ENCODE measurements at places on chromosomes 7 and 10. TPM values are rescaled to one million over a fixed set of nuclear protein-coding genes. Genes with fewer than 3 reads are reported as not detected.

DNA sequence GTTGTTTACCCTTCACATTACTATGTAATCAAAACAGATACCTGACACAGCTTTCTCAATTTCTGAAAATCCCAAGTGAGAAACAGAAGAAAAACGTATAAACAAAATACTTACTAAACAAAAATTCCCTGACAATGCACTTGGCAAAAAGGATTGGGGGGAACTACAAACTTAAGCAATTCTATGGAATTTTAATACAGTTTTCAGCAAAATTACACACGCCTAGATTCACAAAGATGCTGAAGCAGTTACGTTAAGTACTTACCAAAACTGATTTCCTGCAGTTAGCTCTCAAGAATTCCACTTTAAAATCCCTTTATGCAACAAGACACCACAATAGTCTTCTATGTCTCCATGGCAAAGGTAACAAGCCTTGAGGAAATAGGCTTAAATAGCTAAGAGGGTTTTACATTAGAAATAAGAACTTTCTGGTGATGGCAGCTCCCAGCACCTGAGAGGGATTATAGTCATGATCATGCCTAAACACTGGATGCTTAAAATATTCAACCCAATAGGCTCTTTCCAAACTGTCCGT lies 10.8 kb downstream of the TOMM7 start:
- no peaks in the 10 kb centered on the region for H3K27me3 ChIP-seq
- H3K36me3 ChIP-seq: no peaks in the 10 kb centered on the region
- peaks cover 11% of the 10 kb centered on the region for H3K4me1 ChIP-seq
- no peak overlapping the region for H3K27ac ChIP-seq

PRF1 gene
- 1.5 TPM for total RNA-seq

GBX1 gene
- total RNA-seq: not detected

DNA sequence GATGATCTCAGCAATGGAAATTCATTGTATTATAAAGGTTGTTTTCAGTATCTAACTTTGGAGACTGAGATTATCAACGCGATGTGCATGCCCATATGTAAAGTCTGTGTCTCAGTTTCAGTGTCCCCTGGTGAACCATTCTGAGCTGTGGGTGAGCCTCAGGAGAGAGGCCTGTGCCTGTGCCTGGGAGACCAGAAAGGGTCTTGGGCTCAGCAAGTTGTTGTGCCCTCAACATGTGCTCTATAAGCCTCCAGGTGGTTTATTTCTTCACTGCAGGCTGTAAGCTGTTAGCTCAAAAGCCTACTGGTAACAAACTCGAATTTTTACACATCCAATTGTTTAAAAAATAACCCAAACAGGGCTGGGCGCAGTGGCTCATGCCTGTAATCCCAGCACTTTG lies 151.9 kb downstream of the PKD1L1 start:
- H3K4me3 ChIP-seq: no peak overlapping the region
- no peaks in the 10 kb centered on the region for H3K4me1 ChIP-seq
- DNase-seq: no peak

PNLIPRP1 gene
- 0.74 TPM for total RNA-seq

MEIG1 gene
- not detected for total RNA-seq

CHN2 gene
- 0.27 TPM for total RNA-seq

WNT2 gene
- total RNA-seq: 0.37 TPM

DNA sequence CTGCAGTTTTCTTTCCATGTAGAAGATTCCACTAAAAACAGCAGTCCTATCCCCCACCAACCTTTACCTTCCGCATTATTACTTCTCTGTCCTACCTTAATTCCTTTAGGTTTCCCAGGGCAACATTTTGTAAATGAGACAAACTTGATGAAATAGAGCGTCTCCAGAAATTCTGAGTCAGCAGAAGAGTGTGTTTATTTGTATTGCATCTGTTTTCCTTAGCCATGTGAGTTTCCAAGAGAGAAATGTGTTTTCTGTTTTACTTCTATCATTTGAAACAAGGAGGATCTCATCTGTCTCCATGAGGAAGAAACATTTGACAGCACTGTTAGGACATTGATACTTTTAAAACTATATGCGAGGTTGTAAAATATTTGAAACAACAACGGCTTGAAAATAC lies 244.2 kb upstream of the PLXDC2 start:
- H3K27ac ChIP-seq: no peak overlapping the region
- no peaks in the 10 kb centered on the region for H3K4me1 ChIP-seq
- no peak for DNase-seq

DNA sequence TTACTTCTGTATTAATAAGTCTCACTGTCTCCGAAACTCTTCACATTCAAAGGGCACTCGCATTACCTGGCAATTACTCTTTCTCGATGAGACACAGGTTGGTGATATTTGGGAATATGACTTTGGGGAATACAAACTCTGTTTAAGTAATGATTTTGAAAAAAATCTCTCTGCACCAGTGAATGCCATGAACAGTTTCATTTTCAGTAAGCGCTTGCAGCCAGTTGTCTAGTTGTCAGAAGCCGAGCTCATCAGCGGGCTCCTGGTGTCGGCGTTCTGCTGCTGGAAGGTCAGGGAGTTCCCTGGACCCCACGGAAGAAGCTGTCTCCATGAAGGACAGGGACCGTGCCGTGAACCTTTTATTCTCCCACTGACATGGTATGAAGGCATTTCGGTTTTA lies 57.7 kb downstream of the PTPRE start:
- no peaks in the 10 kb centered on the region for H3K36me3 ChIP-seq
- no peak for DNase-seq
- H3K4me1 ChIP-seq: no peaks in the 10 kb centered on the region
- H3K4me3 ChIP-seq: no peak overlapping the region
- H3K27me3 ChIP-seq: no peaks in the 10 kb centered on the region
